ENCODE measurements at places on chromosomes 6 and 20.

GRCh38 chr6:83055366-83055964, 10.2 kb downstream of the UBE3D start:
- peak; percentile 15 for DNase-seq

- DNase-seq: no peak
These were observed 47.9 kb upstream of the DDR1 start for GRCh38 chr6:30836431-30836866.

GRCh38 chr6:31898383-31899011, 999 bp upstream of the EHMT2 start:
- DNase-seq: no peak

- no peak for DNase-seq
These were observed 195.2 kb downstream of the COL19A1 start for GRCh38 chr6:70061546-70061945.

All from stimulated activated CD4-positive, alpha-beta T cell treated with anti-CD3 and anti-CD28 coated beads, Interleukin-2, amount 100 ng/mL, for 4 hours (primary cell).